ENCODE measurements at places on chromosomes 16 and 17.

DNA sequence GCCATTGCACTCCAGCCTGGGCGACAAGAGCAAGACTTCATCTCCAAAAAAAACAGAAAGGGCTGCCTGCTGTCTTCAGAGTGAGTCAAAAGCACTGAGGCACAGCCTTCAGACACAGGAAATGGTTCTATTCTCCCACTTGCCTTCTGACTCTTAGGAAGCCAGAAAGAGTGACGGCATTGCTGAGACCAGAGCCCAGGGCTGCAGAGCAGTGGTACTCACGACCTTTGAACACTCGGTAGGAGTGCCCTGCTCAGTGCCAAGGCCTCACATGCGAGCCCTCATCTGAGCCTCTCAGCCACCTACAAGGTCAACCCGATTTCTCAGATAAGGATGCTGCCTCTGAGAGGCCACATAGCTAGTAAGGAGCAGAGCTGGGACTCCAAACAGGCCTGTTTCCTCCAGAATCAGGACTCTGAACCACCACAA is 3.5 kb upstream of the ITGAE start:
- DNase-seq: peak; percentile 57

GRCh38 chr17:63181856-63182255 is 215.8 kb downstream of the TANC2 start:
- no peak for DNase-seq

DNA sequence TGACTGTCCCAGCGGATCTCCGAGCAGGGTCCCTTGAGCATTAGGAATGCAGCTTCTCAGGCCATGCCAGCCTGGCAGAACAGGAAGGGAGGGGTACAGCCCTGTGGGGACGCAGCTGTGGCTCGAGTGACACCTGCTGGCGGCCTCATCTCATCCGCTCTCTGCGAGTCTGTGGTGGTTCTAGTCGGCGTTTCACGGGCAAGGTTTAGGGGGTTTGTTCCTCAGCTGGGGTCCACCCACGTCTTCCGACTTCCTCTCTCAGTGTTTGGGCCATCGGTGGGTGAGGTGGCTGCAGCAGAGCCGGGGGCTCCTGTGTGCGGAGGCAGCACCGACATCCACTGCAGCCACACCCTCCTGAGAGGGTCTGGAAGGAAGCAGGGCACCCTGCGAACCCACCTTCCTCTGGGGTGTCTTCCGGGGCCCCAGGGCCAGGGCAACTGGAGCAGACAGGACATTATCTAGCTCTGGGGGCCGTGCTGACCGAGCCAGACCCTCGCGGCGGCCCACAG is 33.3 kb downstream of the JPH3 start:
- peak; percentile 61 for DNase-seq

GRCh38 chr17:76327696-76328095 is 19.6 kb upstream of the QRICH2 start:
- peak; percentile 87 for DNase-seq

- no peak for DNase-seq
Observed at GRCh38 chr17:4038076-4038475, 73.8 kb upstream of the ATP2A3 start.

- DNase-seq: no peak
Observed at GRCh38 chr16:14303182-14303618, 232.1 kb downstream of the MRTFB start.

DNA sequence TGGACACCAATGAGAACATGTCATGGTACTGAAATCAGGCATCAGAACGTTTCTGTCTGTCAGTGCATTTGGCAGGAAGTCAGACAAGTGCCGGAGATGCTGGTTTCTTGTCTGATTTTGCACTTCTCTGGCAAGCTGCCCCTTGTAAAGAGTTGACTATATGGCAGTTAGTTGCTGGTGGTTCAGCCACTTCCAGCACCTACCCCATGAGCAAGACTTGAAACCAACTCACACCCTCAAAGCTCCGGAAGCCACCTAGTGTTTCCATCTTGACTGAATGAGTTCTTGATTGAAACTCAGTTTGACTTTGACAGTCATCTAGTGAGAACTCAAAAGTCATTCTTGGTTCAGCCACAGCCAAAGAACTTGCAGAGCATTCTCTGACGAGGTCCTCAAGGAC is 225.1 kb downstream of the SPECC1 start:
- DNase-seq: no peak

- no peak for DNase-seq
Observed at GRCh38 chr16:31488468-31489297, 5.8 kb downstream of the SLC5A2 start.

DNA sequence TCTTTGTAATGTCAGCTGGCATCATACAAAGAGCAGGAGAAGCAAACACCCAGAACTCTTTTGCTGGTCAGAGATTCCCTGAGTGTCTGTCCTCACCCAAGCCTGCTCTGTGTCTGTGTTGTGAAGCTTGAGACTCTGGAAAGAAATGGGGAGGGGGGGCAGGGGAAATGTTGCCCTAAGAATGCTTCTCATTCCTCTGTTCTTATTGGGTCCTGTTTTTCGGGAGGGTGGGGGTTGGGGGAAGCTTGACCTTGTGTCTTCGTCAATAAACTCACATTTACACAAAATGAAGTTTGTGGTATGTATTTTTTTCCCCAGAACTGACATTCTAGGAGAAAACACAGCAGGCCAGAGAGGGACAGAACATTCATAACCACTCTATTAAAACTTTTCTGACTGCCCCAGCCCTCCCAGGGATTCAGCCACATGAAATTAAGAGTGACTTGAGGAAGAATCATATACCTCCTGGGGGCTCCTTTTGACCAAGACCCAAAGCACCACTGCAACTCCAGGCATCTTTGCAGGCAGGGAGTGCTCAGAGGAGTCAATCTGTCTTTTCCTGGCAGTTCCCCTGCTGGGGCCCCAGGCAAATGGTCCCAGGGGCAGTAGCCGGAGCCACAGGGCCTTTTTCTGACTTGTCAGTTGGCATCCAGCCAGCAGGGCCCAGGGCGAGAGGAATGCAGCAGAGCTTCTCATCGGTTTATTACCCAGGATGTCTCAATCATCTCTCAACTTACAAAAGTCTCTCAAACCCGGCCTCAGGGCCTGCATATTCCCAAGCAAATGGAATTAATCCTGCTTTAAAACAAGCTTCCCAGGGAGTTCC is 5.1 kb upstream of the RASL10B start:
- DNase-seq: no peak

GRCh38 chr16:77919761-77920415 is 102.5 kb upstream of the CLEC3A start:
- no peak for DNase-seq

DNA sequence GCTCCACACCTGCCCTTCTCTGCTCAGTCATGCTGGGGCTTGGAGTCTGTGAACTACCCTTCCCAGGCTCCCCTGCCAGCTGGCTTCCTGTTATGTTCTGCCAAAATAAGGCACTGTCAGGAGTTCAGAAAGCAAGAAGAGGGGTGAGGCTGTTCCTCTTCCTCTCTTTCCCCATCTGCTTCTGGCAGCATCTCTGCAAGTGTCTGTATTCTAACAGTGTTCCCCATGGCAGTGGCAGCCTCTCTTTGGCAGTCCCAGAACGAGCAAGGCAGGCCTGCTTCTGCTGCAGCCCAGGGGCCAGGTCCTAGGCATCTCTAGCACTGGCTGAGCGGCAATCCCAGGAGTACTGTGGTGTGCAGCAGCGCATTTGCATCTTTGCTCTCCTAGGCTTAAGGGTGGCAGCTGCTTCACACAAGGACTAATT is 219.1 kb downstream of the STX8 start:
- DNase-seq: peak; percentile 72

DNA sequence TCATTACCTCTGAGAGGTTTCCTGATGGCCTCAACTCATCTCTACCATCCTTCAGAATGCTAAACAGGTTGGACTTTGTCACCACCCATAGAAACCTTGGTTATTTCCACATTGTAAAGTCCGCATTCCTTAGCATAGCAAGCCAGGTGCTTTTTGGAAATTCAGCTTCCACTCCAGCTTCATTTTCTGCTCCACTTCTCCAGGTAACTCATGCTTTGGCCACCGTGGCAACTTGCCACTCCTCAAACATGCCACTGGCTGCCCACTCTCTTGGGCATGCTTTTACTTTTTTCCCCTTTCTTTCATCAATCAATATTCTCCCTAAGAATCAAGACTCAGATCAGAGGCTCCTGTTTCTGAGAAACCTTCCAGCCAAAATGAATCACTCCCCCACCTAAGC is 203.3 kb downstream of the CA10 start:
- DNase-seq: no peak

DNA sequence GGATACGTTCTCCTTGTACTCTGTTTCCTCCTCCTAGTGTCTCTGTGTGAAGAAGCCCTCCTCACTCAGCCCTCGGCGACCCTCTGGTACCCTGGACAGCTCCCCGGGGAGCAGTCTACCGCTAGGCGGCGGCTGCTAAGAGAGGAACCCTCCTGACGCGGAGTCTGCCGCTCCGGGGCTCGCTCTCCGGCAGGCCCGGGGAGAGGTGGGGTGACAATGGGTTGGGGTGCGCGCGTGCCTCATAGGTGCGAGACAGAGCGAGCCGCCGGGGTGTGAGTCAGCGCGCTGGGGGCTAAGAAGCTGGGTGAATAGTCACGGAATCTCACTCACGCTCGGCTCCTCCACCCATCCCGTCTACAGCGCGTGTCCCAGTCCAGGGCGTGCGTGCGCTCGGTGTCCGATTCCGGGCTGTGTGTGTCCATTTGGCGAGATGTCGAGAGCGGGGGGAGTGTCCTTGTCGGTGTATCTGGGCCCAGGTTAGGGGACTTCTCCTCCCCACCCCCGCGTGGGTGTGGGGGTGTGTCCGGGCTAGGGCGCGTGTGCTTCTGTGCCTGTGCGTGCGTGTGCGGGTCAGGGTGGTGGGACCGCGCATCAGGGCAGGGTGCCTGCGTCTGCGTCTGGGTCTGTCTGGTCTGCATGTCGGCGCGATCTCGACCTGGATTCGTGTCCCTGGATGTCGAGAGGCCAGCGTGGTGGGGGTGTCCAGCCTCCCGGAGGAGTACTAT is 577 bp upstream of the HS3ST2 start:
- peak; percentile 52 for DNase-seq

GRCh38 chr16:14095883-14096551 is 24.9 kb downstream of the MRTFB start:
- DNase-seq: no peak

GRCh38 chr17:40313668-40314583 is 4.9 kb downstream of the RARA start:
- DNase-seq: no peak

DNA sequence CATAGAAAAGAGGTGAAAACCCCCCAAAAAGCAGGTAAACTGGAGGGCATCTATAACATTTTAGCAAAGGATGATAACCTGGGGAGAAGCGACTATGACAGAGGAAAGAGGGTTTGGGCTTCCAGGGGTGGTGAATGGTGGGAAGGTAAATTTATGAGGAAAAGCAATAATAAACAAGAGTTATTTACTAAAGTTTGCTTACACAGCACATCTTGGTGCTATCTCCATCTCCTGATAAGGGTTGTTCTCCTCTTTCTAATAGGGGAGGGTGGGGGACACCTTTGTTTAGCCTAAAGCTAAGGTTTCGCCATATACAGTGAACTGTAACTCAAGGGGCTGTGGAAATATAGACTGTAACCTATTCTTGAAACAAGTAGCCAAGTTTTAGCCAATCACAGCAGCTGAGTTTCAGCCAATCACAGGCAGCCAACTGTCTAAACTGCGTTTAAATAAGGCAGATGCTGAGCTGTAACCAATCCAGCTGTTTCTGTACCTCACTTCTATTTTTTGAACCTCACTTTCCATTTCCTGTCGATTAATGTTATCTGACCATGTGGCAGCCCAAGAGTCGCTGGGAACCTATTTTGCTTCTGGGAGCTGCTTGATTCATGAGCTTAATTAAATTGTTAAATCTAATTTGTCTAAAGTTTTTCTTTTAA is 191.8 kb downstream of the MAP2K6 start:
- DNase-seq: no peak

DNA sequence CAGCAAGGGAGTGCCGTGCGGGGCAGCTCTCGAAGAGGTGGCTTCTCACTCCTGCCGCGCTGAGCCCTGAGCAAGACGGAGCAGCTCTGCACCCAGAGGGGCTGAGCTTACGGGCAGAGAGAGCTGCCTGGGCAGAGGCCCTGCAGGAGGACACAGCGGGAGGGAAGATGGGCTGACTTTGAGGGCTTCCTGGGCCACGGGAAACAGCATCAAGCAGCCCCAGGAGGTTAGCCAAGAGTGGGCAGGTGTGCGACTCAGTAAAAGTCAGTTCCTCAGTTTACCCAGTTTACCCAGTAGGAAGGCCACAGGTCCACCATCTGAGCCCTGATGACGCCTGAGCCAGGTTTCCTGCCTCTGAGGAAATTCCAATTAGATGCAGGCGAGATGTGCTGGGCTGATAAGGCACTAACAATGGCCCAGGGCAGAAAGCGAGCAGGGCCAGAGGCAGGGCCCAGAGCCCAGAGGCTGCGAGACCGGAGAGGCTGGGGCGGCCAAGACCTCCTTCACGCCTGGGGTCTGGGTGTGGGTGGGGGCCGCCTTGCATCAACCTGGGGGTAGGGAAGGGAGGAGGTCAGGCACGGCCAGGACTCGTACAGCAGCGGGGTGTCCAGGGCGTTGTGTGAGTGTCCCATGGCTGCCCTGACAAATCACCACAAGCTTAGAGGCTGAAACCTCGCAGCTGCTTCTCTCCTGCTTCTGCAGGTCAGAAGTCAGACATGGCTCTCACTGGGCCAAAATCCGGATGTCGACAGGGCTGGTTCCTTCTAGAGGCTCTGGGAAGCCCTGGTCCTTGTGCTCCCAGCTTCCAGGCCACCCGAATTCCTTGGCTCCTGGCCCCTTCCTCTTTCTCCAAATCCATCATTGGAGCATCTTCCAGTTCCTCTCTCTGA is 32.0 kb upstream of the CIBAR2 start:
- no peak for DNase-seq

GRCh38 chr17:7915179-7915610 is 894 bp downstream of the RNF227 start:
- peak; percentile 30 for DNase-seq

DNA sequence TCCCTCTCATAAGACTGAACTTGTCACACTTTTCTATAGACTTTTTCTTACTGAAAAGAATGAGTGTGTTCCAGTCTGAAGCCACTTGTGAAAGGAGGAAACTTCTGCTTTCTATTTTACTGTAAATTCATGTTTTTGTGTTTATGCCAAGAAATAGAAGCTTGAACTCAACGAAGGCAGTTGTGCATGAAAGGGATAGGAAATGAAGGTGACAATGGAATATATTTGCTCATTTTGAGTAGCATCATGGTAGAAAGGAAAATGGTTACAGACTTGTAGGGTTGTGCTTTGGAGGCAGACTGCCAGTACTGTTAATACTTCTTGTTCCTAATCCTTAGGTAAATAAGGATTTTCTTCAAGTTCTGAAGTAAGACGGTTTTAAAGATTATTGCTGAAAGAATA is 8.1 kb downstream of the CLTC start:
- peak; percentile 16 for DNase-seq

DNA sequence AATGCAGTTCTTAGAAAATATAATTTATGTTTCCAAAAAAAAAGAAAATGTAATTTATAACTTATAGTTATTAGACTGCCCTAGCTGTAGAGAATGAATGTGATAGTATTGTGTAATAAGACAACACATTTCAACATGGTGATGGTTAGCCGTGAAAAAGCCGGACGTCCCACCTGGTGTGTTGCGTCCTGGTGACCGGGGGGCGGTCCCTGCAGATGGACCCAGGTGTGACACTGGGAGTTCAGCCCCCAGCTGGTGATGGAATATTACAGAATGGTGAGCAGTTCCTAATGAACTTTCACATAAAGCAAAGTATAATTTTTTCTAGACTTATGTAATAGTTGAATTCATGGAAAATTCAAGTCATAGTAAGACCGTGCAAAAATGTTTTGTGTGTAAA is 132.8 kb downstream of the LAT start:
- DNase-seq: no peak

All from inflammatory macrophage (primary cell).